ENCODE measurements at places on chromosomes 3 and 15. TPM values are rescaled to one million over a fixed set of nuclear protein-coding genes. Genes with fewer than 3 reads are reported as not detected.

- no peaks in the 10 kb centered on the region for H3K27me3 ChIP-seq
- DNase-seq, result no peak
- no peak overlapping the region for H3K27ac ChIP-seq
Measured at GRCh38 chr3:98962189-98962930, 60.9 kb upstream of the DCBLD2 start.

DNA sequence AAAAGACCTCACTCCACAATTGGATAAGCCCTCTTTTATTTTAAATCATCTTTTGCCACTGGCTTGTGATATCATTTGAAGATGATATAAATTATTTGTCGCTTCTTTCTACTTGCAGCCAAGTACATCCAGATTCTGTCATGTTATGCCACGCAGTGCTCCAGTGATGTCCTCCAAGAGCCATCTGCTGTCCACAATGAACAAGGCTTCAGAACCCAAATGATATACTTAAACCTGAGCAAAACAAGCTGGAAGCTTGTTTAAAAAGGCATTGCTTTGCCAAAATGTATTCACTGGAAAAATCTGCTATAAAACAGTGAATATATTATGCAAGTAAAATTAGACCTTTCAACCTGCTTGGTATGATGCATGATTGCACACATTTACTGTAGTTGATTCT lies 58.8 kb upstream of the ARL6 start:
- DNase-seq, result no peak
- no peaks in the 10 kb centered on the region for H3K27me3 ChIP-seq
- no peak overlapping the region for H3K27ac ChIP-seq
- H3K4me3 ChIP-seq, result no peak overlapping the region
- no peaks in the 10 kb centered on the region for H3K36me3 ChIP-seq

Gene C3orf80
- 0.44 TPM for total RNA-seq

DNA sequence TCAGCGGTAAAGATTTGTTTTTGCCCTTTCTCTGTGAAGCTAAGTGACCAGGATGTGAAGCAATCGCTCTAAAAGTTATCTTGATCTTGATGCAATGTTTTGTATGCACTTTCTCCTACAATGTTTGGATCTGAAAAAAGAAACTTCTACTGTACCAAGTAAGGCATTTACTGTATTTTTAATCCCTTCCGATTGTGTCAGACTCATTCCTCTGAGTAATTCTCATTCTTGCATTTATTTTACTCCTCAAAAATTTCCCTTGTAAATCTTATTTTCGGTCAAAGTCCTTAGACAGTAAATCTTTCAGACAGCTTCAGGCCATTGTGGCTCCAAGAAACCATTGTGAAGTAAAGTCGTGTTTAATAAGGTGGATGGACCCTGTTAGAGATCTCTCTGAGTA lies 141.9 kb downstream of the TP63 start:
- H3K27me3 ChIP-seq, result peaks cover 16% of the 10 kb centered on the region
- no peak overlapping the region for H3K4me3 ChIP-seq
- peaks cover 10% of the 10 kb centered on the region for H3K4me1 ChIP-seq

DNA sequence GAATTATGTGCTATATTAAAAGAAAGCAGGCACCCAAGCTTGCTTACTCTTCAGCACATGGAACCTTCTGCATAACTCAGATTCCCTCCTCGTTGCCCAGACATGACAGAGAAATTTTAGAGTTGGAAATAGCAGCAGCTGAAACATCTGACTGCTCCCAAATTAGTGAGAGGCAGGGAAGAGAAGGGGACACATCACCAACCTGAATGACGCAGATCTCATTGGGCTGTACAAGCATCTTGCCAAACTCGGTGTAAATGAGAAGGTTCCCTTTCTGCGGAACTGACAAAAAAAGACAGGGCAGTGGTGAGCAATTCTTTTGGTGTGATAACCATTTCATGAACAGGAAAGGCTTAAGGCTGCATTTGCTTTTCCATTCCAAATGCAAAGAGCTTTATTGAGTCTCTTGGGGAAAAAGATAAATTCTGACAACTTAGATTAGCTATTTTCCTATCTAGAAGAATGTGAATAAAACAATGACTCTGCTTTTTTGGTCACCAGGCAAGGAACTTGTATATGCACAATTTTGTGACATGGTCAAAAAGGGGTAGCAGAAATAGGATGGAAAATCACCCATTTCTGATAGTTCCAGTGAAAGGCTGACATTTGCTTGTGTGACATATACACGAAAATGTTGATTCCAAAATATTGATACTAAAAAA lies 35.1 kb downstream of the HGD start:
- H3K4me1 ChIP-seq, result no peaks in the 10 kb centered on the region
- H3K36me3 ChIP-seq, result no peaks in the 10 kb centered on the region
- no peak overlapping the region for H3K4me3 ChIP-seq
- no peaks in the 10 kb centered on the region for H3K27me3 ChIP-seq
- no peak overlapping the region for H3K27ac ChIP-seq

Gene SUCNR1
- not detected for total RNA-seq

Gene P2RY13
- not detected for total RNA-seq

Gene PTH1R
- total RNA-seq, result 0.34 TPM

Gene ZNF501
- total RNA-seq, result 5.3 TPM

DNA sequence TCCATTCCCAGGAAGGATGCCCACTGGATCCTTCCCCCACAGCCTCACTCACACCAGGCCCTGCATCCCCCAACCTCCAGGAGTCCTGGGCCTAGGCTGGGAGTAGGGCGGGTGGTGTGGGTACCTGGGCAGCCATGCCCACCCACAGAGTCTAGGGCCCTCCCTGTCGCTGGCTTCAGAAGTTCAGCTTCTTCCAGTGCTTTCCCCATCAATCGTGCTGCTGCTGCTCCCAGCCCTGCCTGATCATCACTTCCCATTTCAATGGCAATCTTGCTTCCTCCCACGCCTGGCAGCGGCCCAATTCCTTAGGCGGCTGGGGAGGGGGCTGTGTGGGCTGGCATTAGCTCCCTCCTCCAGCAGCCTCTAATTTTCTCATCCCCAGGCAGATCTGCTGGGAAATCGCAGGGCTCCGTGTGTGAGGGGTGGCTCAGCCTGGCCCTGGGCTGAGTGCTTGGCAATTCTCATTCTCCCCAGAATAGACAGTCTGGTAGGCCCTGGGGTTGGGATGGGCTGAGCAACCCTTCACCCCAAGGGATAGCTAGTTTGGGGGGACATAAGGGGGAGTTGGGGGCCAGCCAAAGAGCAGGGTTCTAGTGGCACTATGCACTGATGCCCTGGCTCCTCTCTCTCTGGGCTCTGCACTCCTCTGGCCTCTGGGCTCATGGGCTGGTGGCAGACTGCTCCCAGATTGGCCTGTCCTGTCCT lies 66.4 kb downstream of the SCN5A start:
- H3K4me1 ChIP-seq, result no peaks in the 10 kb centered on the region
- H3K27me3 ChIP-seq, result no peaks in the 10 kb centered on the region
- DNase-seq, result no peak
- no peaks in the 10 kb centered on the region for H3K36me3 ChIP-seq
- H3K27ac ChIP-seq, result no peak overlapping the region

DNA sequence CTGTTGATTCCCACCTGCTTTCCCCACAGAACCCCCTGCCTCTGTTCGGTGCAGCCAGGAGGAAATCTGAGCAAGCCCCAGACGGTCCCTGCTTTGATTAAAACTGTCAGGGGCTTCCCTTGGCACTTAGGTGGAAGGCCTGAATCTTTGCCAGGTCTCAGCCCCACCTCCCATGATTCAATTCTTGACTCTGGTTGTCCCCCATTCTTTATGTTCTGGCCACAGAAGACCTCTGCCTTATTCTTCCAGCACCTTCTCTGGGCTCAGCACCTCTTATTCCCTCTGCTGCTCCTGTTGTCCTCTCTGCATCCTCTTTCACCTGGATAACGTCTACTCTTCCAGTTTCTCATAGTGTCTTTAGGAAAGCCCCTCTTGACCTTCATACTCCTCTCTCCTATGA lies 349.4 kb downstream of the PTPRG start:
- H3K4me1 ChIP-seq, result peaks cover 22% of the 10 kb centered on the region
- no peak for DNase-seq
- no peak overlapping the region for H3K27ac ChIP-seq
- no peaks in the 10 kb centered on the region for H3K36me3 ChIP-seq

Gene GPR62
- total RNA-seq, result 0.18 TPM

Gene MNS1
- total RNA-seq, result 9.6 TPM

DNA sequence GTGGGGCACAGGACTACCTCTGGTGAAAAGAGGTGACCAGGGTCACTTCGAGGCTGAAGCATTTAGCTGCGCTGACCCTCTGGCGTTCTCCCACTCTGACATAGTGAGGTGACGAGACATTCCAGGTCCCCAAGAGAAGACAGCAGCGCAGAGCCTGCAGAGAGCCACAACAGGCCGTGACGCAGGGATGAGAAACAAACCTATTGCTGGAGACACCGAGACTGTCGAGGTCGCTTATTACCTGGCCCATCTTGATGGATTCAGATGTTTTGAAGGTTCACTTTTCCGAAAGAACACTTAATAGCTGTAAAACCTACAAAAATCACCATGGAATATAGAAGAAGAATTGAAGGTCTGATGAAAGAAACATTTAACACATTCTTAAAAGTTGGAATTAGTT lies 466.3 kb downstream of the NR2F2 start:
- H3K27me3 ChIP-seq, result no peaks in the 10 kb centered on the region
- H3K4me3 ChIP-seq, result no peak overlapping the region
- peaks cover 24% of the 10 kb centered on the region for H3K4me1 ChIP-seq
- H3K27ac ChIP-seq, result no peak overlapping the region
- no peak for DNase-seq
- H3K36me3 ChIP-seq, result no peaks in the 10 kb centered on the region

DNA sequence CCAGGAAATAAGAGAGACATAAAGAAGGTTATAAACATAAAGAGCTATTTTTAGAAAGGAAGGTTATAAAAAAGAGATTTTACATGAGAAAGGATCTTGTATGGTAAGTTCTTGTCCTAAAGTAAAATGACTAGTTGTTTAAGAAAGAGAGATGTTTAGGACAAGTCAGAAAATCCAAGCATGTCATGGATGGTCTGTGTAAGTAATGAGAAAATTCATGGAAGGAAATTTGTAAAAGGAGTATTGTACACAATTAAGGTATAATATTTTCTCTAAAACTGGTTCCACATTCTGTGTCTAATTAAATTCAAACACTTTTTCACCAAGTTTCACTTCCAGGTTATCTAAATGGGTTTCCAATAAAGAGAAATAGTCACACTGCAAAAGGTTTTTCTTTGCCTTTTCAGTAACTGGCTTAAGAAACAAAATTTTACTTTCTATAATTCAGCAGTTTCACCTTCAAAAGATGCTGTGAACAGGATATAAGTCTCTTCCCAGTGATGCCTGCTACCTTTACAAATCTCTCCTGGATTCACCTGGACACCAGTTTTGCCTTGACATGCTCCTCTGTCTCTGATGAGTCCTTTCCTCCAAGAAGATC lies 455.7 kb downstream of the ZIC1 start:
- peaks cover 27% of the 10 kb centered on the region for H3K36me3 ChIP-seq
- DNase-seq, result no peak
- no peaks in the 10 kb centered on the region for H3K27me3 ChIP-seq
- H3K4me3 ChIP-seq, result no peak overlapping the region
- no peak overlapping the region for H3K27ac ChIP-seq
- H3K4me1 ChIP-seq, result no peaks in the 10 kb centered on the region

GRCh38 chr3:49717959-49718857 lies 1.3 kb downstream of the AMIGO3 start:
- H3K36me3 ChIP-seq, result peaks cover 8% of the 10 kb centered on the region
- H3K4me1 ChIP-seq, result peaks cover 25% of the 10 kb centered on the region
- no peak for DNase-seq

Gene ZNF774
- 6.2 TPM for total RNA-seq

Gene SCG3
- 8.1 TPM for total RNA-seq

- DNase-seq, result no peak
- H3K27me3 ChIP-seq, result no peaks in the 10 kb centered on the region
- H3K36me3 ChIP-seq, result no peaks in the 10 kb centered on the region
- no peaks in the 10 kb centered on the region for H3K4me1 ChIP-seq
Measured at GRCh38 chr15:33679061-33679460, 289.2 kb upstream of the CHRM5 start.

DNA sequence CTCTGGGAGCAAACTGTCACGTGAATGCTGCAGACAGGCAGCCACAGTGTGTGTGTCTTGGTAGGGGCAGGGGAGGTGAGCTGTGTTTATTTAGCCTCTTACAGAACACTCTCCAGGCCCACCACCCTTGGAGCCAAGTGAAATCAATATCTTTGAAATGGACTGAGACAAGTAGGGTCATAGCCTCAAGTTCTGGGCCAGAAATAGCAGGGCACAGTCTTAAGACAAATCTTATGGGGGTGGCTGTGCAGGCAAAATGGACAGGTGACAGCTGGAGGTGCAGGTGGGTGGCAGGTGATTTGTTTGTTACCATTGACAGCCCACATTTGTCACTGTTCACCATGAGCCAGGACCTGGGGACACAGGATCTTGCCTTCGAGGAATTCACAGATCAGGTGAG lies 93.6 kb upstream of the NMNAT3 start:
- H3K4me1 ChIP-seq, result peaks cover 13% of the 10 kb centered on the region
- H3K27me3 ChIP-seq, result no peaks in the 10 kb centered on the region
- no peak overlapping the region for H3K27ac ChIP-seq

- H3K27ac ChIP-seq, result no peak overlapping the region
- H3K36me3 ChIP-seq, result no peaks in the 10 kb centered on the region
- H3K27me3 ChIP-seq, result no peaks in the 10 kb centered on the region
- H3K4me1 ChIP-seq, result no peaks in the 10 kb centered on the region
- H3K4me3 ChIP-seq, result no peak overlapping the region
- no peak for DNase-seq
Measured at GRCh38 chr3:68751888-68752287, 180.5 kb downstream of the TAFA4 start.

- H3K27me3 ChIP-seq, result no peaks in the 10 kb centered on the region
- H3K27ac ChIP-seq, result peak overlapping the region; percentile 82
- no peaks in the 10 kb centered on the region for H3K36me3 ChIP-seq
Measured at GRCh38 chr15:40088929-40089755, 19.5 kb downstream of the BMF start.

GRCh38 chr15:59140422-59141226 lies 35.7 kb downstream of the CCNB2 start:
- H3K27ac ChIP-seq, result no peak overlapping the region
- H3K27me3 ChIP-seq, result no peaks in the 10 kb centered on the region
- H3K4me1 ChIP-seq, result no peaks in the 10 kb centered on the region

DNA sequence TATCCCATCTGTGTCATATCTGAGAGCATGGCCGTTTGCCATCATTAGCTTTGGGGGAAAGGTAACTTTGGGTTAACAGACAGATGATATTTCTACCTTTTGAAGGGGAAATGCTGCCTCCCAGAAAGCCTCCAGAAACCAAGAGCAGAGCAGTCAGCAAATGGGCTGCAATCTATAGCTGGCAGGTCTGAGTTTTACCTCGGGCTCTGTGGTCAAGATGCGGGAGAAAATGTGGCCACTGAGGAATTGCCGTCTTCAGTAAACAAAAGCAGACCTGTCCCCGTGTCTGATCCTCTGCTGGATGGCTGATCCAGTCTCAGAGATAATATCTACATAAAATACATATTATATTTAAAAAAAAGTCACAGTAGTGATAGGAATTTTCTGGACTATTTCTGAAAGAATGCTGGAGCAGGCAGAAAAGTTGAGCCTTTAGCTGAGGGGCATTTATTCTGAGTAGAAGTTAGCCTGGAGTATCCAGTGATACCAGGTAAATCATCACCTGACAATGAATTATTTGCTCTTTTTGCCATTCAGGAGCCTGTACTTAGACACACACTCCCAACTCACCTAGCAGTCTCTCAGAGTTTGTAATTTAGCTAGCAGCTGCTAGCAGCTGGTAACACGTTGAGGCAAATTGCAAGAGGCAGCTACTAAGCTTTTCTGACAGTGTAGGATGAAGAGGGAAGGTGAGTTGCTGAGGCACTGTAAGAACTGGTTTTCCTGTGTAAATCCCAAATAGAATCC lies 285.3 kb upstream of the RARB start:
- no peaks in the 10 kb centered on the region for H3K4me1 ChIP-seq
- H3K27ac ChIP-seq, result no peak overlapping the region
- no peaks in the 10 kb centered on the region for H3K27me3 ChIP-seq
- H3K4me3 ChIP-seq, result no peak overlapping the region
- no peaks in the 10 kb centered on the region for H3K36me3 ChIP-seq
